Naive thymus-derived CD4-positive, alpha-beta T cell (primary cell): ENCODE measurements at places on chromosomes 1 and 21.

- DNase-seq = no peak
Observed at GRCh38 chr1:230822092-230822581, 46.2 kb downstream of the C1orf198 start.

DNA sequence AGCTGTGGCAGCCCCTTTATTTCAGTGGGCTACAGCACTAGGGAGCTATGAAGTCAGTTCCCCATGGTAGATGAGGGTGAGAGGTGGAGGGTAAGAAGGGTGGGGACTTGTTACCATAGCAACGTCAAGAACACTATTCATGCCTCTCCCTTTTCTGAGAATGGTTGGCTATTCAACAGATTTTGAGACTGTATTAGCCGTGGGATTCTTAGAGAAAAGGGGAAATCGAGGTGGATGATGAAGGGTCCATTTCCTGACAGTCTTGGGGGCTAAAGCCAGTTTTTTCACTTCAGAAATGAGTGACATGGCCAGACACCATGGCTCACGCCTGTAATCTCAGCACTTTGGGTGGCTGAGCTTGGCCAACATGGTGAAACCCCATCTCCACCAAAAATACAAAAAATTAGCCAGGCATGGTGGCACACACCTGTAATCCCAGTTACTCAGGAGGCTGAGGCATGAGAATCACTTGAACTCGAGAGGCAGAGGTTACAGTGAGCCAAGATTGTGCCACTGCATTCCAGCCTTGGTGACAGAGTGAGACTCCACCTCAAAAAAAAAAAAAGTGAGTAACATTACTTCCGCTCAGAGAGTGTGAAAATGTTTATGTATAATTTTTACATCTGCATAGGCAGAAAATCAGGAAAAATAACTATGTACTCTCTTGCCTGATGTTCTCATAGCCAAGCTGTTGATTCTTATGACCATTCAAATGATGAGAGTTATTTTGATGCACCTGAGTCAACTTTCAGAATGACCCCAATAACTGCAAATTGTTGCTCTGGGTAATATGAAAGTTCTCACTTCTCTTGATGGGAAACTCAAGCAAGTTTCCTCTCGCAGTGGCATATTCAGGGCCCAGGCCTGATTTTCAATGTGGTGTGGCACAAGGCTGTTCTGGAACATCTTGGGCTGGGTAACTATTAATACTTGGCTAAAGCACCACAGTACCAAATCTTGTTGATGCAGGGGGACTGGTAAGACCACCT, 23.2 kb upstream of the RGSL1 start:
- DNase-seq = no peak

- DNase-seq = no peak
Observed at GRCh38 chr1:63103682-63104081, 218.7 kb upstream of the FOXD3 start.

- no peak for DNase-seq
Observed at GRCh38 chr1:63713627-63714481, 60.0 kb upstream of the ROR1 start.

- no peak for DNase-seq
Observed at GRCh38 chr1:222750651-222751050, 13.6 kb downstream of the FAM177B start.

DNA sequence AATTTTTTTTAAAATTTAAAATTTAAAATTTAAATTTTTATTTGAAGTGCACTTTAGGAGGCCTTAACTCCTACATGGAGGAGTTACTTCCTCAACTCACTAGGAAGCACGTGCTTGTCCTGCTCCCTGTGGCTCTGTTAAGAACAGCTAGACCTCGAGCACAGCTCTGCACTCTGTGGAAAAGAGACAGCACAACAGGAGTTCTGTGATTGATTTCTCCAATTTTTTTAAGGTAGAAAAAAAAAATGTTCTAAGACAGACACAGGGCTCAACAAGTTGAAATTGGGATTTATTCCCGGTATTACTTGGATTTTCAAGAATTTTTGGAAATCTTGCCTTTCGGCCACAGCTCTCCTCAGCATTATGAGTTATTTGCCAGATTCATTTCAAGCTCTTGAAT, 356.6 kb upstream of the LYPLAL1 start:
- DNase-seq = no peak

GRCh38 chr1:154325583-154326545, 539 bp downstream of the ATP8B2 start:
- DNase-seq = peak; percentile 37

DNA sequence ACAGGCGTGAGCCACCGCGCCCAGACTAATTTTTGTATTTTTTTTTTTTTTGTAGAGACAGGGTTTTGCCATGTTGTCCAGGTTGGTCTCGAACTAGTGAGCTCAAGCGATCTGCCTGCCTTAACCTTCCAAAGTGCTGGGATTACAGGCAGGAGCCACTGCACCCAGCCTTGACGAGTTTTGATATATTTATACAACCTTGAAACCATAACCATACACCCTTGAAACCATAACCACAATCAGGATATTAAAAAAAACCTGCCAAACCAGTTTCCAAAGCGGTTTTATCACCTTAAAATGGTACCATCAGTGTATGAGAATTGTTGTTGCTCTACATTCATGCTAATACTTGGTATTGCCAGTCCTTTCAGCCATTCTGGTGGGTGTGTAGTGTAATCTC, 3.7 kb upstream of the PHACTR4 start:
- no peak for DNase-seq

GRCh38 chr1:116166655-116167054, 55.5 kb downstream of the MAB21L3 start:
- DNase-seq = no peak

- DNase-seq = no peak
Observed at GRCh38 chr1:248239478-248239877, 8.3 kb downstream of the OR2M4 start.

GRCh38 chr1:156095906-156096508, 13.7 kb upstream of the MEX3A start:
- no peak for DNase-seq

DNA sequence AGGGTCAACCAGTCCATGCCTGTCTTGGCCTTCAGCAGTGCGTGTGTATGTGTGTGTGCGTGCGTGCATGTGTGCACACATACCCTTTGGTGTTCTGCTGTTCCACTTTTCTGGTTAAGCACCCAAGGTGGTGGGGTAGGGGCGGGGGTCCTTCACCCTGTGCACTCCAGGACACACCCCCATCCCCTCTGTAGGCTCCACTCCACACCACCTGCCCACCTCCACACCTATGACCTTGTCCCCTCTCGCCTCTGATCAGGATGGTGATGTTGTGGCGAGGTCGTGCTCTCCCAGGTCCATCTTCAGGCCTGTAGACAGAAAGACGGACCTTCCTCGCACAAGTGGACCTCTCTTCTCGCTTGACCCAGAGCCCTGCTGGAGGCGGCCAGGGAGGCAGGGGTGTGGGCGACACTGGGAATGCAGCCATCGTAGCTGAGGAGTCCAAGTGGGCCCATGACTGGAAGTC, 44.6 kb downstream of the WDR4 start:
- no peak for DNase-seq

GRCh38 chr1:205020466-205020865, 22.5 kb upstream of the CNTN2 start:
- DNase-seq = no peak

DNA sequence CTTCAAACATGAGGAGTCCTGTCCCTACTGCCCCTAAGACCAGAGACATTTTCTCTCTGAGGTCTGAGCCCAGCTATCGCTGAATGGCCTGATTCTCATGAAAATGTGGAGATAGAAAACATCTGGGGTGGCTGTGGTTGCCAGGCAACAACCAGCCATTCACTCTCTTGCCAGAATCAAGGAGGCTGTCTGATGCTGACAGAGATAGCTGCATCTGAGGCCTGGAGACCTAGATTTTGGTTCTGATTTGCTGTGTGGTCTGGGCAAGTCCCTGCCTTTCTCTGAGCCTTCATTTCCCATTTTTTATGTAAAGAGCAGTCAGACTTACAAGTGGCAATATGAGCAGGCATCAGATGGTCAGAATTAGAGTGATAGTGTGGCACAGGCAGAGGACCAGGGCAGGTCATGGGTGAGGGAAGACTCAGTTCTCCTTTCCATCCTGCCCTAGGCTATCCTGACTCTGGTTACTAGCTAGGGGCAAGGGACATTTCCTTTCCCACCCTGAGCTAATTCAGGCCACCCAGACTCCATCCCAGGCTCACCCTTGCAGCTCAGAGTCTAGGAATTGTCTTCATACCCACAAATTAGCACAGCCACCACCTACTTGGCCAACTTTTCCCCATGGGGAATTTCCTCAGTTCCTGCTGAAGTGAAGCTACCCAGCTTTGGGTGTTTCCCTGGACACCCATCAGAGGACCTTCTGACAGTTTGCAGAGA, 20.0 kb upstream of the RNF19B start:
- no peak for DNase-seq

GRCh38 chr1:6601923-6602668, 573 bp downstream of the KLHL21 start:
- peak; percentile 39 for DNase-seq

GRCh38 chr1:165807613-165808012, 19.8 kb upstream of the UCK2 start:
- DNase-seq = no peak

- DNase-seq = no peak
Observed at GRCh38 chr1:199690496-199690895, 337.0 kb upstream of the NR5A2 start.

GRCh38 chr1:222105393-222105737, 363.5 kb upstream of the DUSP10 start:
- DNase-seq = no peak

DNA sequence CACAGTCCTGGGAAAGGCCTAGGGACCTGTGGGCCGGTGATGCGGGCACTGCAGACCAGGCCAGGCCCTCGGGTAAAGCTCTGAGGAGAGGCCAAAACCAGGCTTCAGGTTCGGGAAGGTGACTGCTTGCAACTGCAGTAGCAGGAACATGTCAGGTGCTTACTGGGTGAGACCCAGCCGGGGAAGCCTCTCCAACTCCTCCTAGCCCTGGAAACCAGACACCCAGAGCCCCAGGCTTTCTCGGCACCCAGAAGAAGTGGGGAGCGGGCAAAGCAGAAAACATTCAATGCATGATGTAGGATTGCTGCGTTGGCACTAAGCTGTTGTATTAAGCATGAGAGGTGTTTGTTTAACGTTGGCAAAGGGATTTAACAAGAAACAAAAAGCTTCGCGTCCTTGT, 20.2 kb upstream of the GNPAT start:
- no peak for DNase-seq

- DNase-seq = no peak
Observed at GRCh38 chr1:216081445-216081844, 341.8 kb downstream of the USH2A start.

DNA sequence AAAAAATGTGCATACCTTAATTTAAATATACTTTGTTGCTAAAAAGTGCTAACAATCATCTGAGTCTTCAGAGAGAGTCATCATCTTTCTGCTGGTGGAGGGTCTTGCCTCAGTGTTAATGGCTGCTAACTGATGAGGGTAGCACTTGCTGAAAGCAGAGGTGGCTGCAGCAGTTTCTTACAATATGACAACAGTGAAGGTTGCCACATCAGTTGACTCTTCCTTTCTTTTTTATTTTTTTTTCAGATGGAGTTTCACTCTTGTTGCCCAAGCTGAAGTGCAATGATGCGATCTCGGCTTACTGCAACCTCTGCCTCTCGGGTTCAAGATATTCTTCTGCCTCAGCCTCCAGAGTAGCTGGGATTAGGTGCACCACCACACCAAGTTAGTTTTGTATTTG, 2.6 kb upstream of the CFAP45 start:
- DNase-seq = no peak

DNA sequence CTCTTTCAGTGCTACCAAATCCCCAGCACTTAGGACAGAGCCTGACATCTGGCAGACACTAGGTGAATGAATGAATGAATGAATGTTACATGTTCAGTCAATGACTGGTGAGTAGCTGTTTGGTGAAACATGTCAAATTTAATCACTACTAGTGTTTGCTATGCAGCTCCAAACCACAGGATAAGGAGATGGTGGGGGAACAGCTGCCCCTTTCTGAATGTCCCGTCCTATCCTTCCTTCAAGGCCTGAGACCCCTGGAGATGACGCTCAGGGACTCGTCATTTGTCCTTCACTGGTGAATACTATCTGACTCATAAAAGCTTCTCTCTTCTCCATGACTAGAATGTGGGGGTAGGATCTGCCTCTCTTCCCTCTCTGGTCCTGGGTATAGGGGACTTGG, 175.4 kb downstream of the HIVEP3 start:
- no peak for DNase-seq

DNA sequence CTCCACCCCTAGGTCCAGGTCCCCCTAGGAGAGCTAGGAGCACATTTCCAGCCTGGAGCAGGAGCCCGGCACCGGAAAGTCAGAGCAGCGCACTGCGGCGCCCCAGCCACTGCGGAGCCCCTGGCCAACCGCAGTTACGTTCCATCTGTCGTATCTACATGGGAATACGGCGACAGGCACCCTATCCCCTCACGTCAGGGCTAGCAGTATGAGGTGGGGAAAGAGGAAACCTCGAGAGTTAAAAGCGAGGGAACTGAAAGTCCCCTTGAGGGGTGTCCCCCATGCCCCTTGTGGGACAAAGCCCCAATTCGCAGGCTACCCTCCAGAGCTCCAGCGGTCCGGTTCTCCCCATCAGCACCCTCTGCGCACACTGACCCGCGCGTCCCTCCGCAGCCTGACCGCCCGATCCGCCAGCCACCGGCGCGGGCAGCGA, 995 bp downstream of the COLGALT2 start:
- DNase-seq = no peak

- DNase-seq = no peak
Observed at GRCh38 chr21:40051801-40052200, 184.6 kb downstream of the PCP4 start.

- peak; percentile 70 for DNase-seq
Observed at GRCh38 chr1:2556277-2556677, at the start of gene TNFRSF14. Gene TNFRSF14 (plus strand): TSS chr1:2556371. CDS start chr1:2556665, 294 bp downstream.

GRCh38 chr1:57020216-57020615, 54.4 kb upstream of the C8B start:
- no peak for DNase-seq

- no peak for DNase-seq
Observed at GRCh38 chr1:200901350-200901749, 6.7 kb downstream of the INAVA start.

GRCh38 chr1:2543543-2544092, 12.6 kb upstream of the TNFRSF14 start:
- peak; percentile 59 for DNase-seq

- peak; percentile 25 for DNase-seq
Observed at GRCh38 chr1:3775490-3776230, 3.1 kb downstream of the SMIM1 start.

- no peak for DNase-seq
Observed at GRCh38 chr1:19596065-19596713, 47.9 kb upstream of the NBL1 start.

GRCh38 chr1:246579818-246580217, 13.6 kb downstream of the CNST start:
- no peak for DNase-seq

DNA sequence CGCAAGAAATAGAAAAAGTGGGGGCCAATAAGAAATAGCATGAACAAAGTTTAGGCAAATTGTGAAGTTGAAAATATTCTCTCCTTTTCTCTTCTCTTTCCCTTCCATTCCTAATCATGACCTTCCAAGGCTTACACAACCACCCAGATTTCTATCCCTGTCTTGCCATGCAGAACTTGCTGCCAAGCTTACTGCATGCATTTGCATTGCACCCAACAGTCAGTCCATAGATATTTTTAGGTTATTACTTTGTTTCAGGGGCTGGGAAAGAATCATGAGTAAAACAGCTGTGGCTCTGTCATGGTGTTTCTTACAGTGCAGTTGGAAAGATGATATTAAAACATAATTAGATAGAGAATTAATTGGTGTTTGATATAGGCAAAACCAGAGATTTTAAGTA, 219.4 kb downstream of the PTGER3 start:
- no peak for DNase-seq

GRCh38 chr21:45611296-45611695, 32.2 kb upstream of the PCBP3 start:
- DNase-seq = no peak
